Stimulated activated CD4-positive, alpha-beta T cell treated with anti-CD3 and anti-CD28 coated beads, Interleukin-15, amount 100 ng/mL, for 48 hours (primary cell): ENCODE measurements at places on chromosomes 7 and 10.

DNA sequence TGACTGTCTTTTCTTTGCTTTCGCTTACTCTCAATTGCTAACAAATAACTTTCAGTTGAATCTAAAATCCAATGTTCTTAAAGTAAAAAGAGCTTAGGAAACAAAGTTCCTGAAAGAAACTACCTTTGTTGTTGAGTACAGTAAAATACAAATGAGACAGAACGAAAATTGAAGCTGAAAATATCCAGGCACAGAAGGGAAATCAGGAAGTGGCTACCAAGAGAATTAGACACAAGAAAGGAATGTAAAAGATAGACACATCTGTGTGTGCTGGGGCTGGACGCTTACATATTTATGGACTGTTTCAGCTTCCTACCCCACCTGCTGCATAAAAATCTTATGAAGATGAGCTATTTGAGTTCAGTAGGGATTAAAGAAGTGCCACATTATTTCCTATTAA lies 161.7 kb upstream of the PLXDC2 start:
- DNase-seq: no peak

GRCh38 chr7:17071866-17072265 lies 190.1 kb upstream of the AGR3 start:
- DNase-seq: no peak

DNA sequence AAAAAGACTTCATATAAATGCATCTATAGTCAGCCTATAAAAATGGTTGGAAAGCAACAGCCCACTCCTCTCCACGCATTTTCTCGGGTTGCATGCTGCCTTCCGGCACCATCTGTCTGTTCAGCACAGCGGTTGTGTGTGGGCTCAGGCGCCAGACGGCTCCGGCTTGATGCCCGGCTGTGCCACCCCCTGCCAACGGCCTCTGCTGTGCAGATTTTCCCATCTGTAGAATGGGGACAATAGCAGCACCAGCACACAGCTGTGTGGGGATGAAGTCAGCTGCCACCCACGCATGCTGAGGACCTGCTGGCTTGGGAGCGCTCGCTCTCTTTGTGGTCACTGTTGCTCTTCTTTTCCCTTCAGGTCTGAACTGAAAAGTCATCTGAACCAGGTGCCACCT lies 19.5 kb downstream of the PRKAG2 start:
- DNase-seq: no peak

DNA sequence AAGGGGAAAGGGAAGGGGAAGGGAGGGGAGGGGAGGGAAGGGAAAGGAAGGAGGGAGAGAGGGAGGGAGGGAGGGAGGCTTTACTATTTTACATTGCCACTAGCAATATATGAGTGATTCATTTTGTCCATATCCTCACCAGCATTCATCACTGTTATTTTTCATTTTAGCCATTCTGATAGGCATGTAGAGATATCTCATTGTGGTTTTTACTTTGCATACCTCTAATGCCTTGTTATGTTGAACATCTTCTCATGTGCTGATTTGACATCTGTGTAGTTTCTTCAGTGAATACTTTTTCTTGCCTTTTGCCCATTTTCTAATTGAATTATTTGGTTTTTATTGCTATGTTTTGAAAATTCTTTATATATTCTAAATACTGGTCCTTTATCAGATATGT lies 52.7 kb downstream of the GCC1 start:
- no peak for DNase-seq

DNA sequence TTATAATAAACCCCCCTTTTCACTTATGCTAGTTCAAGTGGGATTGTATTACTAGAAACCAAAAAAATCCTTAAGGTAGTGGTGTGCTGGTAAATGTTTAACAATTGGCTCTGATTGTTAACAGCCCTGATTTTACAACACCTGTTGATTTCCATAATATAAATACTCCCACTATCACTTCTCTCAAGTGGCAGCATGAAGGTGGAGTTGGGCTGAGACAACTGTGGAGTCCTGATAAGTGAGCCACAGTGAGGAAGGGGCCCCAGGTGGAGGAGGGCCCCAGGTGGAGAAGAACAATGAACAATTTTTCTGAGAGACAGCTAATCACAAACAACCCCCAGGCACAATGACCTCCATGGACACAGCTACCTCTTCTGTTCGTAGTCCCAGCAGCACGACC lies 26.4 kb downstream of the SSMEM1 start:
- no peak for DNase-seq

DNA sequence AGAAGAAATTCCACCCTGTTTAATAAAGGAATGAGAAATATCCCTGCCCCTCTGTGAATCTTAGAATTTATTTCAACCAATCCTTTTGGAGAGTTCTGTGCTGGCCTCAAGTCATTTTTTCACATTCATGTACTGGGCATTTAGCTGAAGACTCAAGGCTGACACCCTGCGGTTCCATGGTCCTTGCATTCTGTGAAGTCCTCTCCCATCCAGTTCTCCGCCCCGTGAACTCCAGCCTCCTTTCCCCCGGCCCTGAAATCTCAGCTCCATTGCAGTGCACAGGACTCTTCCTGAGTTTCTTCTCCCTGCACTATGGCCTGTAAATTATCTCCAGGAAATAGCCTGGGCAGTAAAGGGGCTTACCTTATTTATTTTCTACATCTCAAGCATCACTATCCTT lies 183.0 kb upstream of the KCND2 start:
- no peak for DNase-seq

GRCh38 chr10:78981257-78981969 lies 87.4 kb upstream of the ZMIZ1 start:
- DNase-seq: no peak

DNA sequence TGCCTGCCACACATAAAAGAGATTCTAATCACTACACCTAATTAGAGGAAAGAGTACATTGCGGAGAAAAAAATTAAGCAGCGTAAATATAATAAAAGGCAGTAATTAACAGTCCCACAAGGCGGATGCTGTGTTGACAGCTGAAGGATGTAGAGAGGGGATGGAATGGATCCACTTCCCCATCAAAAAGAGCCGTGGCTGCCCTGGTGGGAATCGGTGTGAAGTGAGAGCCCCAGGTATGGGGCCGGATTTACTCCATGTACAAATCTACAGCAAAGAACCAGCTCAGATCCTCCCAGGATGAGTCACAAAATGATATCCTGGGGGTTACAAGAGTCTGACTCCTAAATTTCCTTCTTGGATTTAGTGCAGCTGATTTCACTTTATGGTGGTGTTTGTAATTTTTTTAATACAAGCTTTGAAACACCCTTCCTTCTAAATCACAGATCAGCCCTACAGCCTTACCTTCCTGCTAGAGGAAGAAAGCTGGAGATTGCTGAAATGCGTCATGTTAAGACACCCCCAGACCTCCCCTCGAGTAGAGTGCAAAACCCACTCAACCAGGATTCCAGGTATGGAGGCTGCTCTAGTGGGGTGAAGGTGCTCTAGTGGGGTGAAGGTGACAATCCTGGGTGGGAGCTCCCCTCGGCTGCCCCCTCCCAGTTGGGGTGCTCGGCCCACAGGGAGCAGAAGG lies 398.4 kb downstream of the PLXNA4 start:
- no peak for DNase-seq

- no peak for DNase-seq
Observed at GRCh38 chr10:120555842-120556532, 99.0 kb downstream of the PLPP4 start.

- no peak for DNase-seq
Observed at GRCh38 chr7:102991077-102991539, 78.3 kb downstream of the LRRC17 start.

GRCh38 chr10:7337431-7338171 lies 73.2 kb downstream of the SFMBT2 start:
- DNase-seq: no peak

- DNase-seq: no peak
Observed at GRCh38 chr7:28433699-28434219, 21.4 kb downstream of the CREB5 start.

- DNase-seq: no peak
Observed at GRCh38 chr10:95573527-95573926, 12.4 kb upstream of the SORBS1 start.

DNA sequence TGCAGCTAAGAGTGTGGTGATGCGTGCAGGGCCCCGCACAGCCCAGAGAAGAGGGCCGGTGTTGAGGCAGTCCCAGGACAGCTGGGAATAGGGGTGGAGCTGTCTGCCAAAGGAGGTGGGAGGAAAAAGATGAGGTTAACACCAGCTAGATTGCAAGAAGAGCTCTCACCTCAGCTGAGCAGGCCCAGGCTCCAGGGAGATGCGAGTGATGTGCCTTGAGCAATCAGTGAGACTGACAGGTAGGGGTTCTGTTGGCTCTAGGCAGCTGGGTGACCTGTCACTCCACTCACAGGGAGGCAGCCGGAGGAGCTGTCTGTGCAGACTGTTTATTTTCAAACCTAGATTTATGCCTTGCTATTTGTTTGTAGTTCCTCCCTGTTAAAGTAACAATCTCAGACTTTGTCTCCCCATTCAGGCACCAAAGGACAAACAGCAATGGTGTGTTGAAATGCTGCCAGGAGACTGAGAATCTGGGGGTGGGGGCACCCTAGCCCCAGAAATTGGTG lies 205.1 kb upstream of the CXCL12 start:
- no peak for DNase-seq

DNA sequence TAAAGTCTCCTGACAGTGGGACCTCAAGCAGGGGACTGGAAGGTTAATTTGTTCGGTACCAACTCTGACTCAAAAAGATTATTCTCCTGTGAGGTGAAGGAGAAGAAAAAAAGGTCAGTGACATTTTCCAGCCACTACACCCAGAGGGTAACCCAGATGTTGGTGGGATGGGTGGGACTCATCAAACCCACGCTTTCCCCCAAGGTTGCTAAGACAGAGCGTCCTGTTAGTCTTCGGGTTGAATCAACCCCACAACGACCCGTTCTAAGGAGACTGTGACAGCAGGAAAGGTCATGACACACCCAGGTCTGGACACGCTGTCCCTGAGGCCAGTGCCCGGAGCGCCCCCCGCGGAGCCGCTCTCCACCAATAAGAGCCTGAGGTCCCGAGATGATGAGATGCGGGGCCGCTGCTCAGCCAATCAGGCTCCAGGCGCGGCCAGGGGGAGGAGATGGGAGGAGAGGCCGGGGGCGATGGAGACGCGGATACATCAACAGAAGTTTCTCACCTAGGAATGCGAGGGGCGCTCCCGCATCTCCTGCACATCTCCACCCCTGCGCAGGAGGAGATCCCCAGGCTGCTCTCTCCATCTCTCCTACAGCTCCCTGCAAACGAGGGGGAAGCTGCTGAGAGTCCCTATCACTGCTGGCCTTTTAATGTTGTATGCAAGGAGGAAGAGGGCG lies at the start of gene WNT16:
Gene WNT16 (plus strand): TSS at position 493 of the 683 bp plus-strand sequence. CDS start 293 bp downstream, outside the sequence.
- DNase-seq: no peak

GRCh38 chr10:77872151-77872946 lies 54.2 kb downstream of the DLG5 start:
- DNase-seq: no peak

- DNase-seq: no peak
Observed at GRCh38 chr10:132113206-132113605, 47.5 kb downstream of the JAKMIP3 start.

DNA sequence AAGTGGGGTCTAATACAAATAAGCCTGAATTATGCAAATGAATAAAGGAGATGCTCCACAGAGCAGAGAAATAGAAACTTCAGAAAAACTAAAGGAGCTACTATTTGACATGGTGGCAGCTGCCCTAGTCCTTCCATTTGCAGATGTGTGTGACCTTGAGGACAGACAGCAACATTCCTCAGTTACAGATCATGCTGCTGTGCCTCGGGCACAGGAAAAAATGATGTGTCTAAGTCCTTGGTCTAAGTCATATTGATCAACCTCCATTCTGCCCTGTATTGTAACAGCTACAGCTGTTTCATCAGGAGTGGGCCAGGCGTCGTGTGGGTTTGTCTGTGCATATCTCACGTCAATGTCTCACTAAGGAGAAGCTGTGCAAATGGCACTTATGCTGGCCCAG lies 710.4 kb downstream of the TNS3 start:
- DNase-seq: no peak

GRCh38 chr10:102324061-102324460 lies 71.4 kb upstream of the NFKB2 start:
- no peak for DNase-seq

GRCh38 chr10:3776796-3777571 lies 8.0 kb downstream of the KLF6 start:
- DNase-seq: no peak

GRCh38 chr10:101833466-101833865 lies 10.1 kb downstream of the KCNIP2 start:
- DNase-seq: no peak

- no peak for DNase-seq
Observed at GRCh38 chr7:134954197-134955082, 31.9 kb upstream of the AGBL3 start.

DNA sequence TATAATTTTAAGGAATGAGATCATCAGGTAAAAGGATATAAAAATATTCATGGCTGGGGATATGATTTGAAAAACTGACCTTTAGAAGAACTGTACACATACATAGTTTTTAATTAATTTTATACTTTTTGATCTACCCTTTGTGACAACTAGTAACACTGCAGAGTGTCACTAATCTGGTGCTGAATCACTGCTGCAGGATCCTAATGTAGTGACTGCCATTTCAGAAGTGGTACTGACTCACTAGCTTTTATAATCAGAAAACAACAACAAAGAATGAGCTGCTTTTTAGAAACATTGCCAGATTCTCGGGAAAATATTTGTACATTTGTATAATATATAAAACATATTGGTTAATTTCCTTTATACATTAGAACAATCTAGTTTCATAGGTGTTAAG lies 110.4 kb downstream of the HIPK2 start:
- DNase-seq: no peak

GRCh38 chr7:108234281-108234680 lies 104.1 kb upstream of the LAMB4 start:
- no peak for DNase-seq

DNA sequence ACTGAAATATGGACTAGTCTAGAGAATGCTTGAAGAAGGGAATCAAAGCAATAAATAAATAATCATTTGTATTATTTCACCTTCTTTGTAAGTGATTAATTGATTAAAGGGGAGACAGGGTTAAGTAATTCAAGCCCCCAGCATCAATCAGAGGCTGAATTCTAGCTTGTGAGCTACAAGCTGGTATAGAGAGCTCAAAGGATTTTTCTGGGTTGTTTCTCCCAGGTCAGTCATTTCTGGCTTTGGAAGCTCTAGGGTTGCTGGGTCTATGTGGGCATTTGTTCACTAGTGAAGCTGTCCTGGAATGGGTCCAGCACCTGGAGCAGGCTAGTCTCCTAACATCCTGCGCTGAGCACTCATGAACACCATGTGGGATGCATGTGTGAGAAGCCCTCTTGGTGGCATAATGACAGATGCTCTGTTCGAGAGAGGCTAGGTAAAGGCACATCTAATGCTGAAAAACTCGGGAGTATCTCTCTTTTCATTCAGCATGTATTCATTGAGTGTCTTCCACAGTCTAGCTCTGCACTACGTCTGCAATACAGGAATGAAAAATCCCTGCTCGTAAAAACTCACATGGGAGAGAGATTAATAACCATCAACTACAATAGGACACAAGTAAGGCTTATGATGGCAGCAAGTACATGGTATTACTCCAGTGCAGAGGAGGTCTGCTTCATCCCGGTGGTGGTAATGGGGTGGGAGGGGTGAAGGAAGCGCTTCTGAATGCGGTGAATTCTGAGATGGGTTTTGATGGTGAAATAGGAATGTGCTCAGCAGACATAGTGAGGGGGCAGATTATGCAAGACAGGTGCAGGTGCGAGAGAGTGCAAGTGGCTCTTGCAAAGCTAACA lies 68.0 kb upstream of the NRP1 start:
- DNase-seq: no peak
